ENCODE measurements at places on chromosomes 1 and 21.
A peak's percentile ranks its signal among the peaks of the same experiment; 100 is the strongest.

DNA sequence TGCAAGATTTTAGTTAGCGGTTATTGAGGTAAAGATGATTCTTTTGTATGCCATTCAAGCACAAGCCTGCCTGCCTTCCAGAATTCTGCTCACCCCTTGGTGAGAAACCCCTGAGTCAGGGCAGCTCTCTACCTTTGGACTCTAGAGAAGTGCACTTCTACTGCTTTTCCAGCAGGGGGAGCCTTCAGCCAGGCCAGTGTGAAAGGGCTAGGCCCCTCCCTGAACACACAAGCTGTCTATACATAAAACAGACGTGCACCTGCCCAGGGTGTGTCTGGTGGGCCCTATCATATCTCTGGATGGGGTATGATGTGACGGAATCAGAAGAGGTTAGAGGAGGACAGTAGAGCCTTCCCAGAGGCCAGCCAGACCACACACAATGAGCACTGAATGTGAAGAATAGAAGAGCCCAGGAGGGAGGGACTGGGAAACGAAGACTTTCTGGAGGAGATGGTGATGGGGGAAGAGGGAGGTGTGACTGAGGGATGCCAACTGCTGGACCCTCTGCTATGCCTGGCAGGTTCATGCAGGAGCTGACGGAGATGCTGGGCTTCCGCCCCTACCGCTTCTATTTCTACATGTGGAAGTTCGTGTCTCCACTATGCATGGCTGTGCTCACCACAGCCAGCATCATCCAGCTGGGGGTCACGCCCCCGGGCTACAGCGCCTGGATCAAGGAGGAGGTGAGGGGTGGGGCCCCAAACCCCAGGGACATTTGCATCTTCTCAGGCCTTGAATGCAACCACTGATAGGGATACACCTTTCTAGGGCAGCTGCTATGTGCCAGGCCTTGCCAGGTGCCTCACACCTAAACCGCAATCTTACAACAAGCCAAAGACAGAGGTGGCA is 13.0 kb upstream of the KCNC4 start:
- peak; percentile 43 for DNase-seq

- no peak for DNase-seq
These were observed 179.4 kb upstream of the SGIP1 start for GRCh38 chr1:66354311-66355201.

GRCh38 chr1:228363686-228364067 is 43.0 kb downstream of the TRIM11 start:
- no peak for DNase-seq

- DNase-seq: no peak
These were observed 279.8 kb upstream of the VAMP3 start for GRCh38 chr1:7491109-7491817.

- no peak for DNase-seq
These were observed 8.6 kb downstream of the CSTB start for GRCh38 chr21:43767498-43767983.

DNA sequence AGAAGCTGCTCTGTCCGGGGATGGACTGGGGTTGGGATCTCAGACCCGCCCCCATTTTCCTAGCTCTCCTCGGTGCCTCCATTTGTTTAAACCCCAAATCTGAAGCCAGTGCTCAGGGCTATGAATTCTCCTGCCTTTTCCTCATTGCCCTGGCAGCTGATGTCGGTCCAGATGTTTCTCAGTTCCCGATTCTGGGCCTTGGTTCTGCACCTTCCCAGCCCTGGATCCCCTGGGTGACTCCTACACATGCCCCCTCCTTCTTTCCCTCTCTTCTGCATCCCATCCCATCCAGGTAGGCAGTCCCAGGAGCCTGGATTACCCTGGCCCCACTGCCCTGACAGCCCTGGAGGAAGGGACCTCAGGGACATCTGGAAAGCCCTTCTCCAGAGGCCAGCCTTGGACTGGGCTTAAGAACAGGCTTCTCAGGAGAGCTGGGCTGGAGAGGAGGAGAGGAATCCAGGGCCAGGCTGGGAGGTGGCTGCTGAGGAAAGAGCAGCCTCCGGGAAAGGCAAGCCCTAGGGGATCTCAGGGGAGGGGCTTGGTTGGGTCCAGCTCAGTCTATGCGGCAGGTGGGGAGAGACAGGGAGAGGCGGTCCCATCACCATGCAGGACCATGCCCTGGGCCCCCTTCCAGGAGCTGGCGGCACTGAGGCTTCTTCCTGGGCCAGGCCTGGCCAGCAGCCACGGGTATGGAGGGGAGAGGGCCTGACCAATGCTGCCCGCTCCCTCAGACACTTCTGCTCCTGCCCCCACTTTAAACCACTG is 6.8 kb upstream of the EPS8L3 start:
- no peak for DNase-seq

DNA sequence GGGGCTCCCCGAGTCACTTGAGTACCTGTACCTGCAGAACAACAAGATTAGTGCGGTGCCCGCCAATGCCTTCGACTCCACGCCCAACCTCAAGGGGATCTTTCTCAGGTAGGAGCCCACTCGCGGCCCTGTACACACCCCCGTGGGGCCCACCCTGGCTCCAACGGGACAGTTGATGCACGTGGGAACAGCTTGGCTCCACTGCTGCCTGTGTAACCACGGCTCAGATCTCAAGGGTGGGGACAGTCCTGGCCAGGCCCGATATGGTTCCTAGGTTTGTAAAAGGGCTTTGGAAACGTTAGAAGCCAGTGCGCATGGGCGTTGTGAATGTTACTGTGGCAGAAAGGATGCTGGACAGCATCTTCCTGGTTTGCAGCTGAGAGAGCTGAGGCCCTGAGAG is 18.8 kb downstream of the PODN start:
- DNase-seq: no peak

GRCh38 chr21:19785941-19786340 is 1212.3 kb upstream of the NCAM2 start:
- no peak for DNase-seq

DNA sequence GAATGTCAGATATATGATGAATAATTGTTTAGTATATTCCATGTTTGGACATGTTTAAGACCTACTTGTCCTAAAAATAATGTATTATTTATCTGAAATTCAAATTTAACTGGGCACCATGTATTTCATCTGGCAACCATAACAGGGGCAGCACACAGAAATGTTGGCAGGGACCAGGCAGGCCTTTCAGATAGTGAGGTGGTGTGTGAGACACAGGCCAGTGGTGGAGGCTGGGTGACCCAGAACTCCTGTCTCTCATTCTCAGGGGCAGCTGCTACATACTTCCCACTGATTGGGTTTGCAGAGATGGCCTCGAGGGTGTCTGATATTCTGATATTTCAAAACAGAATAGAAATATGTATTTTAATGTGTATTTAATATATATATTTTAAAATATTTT is 1.3 kb upstream of the FASLG start:
- DNase-seq: no peak

- no peak for DNase-seq
These were observed 33.3 kb downstream of the FOXD2 start for GRCh38 chr1:47471163-47471562.

- no peak for DNase-seq
These were observed 6.7 kb downstream of the KHDRBS1 start for GRCh38 chr1:32020339-32020738.

- no peak for DNase-seq
These were observed 3.9 kb upstream of the ZNF678 start for GRCh38 chr1:227559499-227559898.

GRCh38 chr21:26499495-26499894 is 73.6 kb downstream of the CYYR1 start:
- DNase-seq: no peak

DNA sequence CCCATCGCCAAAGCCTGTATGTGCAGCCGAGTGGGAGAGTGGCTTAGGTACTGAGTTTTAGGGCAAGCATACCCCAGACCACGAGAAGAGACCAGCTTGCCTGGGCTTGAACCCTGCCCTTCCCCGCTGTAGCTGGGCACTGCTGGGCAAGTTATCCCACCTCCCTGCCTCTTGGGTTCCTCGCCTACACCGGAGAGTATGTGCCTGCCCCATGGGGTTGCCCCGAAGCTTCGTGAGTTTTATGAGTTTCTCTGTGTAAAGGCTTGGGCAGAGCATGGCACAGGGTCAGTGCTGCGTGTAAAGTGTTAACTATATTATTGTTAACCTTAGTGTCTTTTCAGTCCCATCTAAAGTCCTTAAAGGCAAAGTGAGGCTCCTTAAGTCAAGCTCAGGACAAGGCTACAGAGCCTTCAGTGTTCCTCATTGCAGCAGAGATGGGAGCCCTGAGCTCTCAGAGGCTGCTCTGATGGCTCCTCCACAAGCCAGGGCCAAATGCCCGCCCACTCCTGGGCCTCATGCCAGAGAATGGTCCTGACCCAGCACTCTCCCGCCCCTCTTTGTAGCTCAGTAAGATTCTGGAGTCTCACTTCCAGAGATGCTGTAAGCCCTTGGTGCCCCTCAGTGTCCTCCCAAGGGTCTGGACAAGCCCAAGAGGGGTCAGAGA is 37.0 kb upstream of the KCNA10 start:
- DNase-seq: no peak

GRCh38 chr1:47031059-47031458 is 7.6 kb downstream of the CYP4X1 start:
- no peak for DNase-seq

- no peak for DNase-seq
These were observed 3.0 kb upstream of the SLC35F3 start for GRCh38 chr1:233901495-233901894.

GRCh38 chr21:35479065-35479448 is 430.0 kb upstream of the RUNX1 start:
- no peak for DNase-seq

- DNase-seq: no peak
These were observed 173.7 kb upstream of the FGGY start for GRCh38 chr1:59123081-59123681.

GRCh38 chr1:151553659-151554058 is 13.6 kb downstream of the TUFT1 start:
- DNase-seq: no peak

DNA sequence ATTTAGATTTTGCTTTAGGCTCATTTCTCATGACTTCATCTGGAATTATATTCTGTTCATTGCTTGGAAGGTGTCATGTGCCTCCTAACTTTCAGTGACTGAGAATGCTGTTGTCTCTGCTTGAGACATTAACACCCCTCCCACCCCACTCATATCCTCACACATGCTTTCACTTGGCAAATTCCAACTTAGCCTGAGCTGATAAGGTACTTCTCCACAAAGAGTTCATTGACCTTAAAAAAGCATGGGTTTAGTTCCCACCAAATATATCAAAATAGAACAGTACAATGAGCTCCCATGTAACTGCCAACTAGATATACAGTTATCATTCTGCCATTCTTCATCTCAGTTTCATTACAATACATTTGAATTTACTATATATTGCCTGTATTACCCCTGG is 576.5 kb upstream of the ADGRL2 start:
- DNase-seq: no peak

GRCh38 chr1:37725851-37726613 is 33.7 kb downstream of the CDCA8 start:
- no peak for DNase-seq

- DNase-seq: peak; percentile 35
These were observed 50.0 kb downstream of the TBCE start for GRCh38 chr1:235417086-235417697.

- DNase-seq: no peak
These were observed 142.3 kb upstream of the SAMSN1 start for GRCh38 chr21:14688412-14688811.

DNA sequence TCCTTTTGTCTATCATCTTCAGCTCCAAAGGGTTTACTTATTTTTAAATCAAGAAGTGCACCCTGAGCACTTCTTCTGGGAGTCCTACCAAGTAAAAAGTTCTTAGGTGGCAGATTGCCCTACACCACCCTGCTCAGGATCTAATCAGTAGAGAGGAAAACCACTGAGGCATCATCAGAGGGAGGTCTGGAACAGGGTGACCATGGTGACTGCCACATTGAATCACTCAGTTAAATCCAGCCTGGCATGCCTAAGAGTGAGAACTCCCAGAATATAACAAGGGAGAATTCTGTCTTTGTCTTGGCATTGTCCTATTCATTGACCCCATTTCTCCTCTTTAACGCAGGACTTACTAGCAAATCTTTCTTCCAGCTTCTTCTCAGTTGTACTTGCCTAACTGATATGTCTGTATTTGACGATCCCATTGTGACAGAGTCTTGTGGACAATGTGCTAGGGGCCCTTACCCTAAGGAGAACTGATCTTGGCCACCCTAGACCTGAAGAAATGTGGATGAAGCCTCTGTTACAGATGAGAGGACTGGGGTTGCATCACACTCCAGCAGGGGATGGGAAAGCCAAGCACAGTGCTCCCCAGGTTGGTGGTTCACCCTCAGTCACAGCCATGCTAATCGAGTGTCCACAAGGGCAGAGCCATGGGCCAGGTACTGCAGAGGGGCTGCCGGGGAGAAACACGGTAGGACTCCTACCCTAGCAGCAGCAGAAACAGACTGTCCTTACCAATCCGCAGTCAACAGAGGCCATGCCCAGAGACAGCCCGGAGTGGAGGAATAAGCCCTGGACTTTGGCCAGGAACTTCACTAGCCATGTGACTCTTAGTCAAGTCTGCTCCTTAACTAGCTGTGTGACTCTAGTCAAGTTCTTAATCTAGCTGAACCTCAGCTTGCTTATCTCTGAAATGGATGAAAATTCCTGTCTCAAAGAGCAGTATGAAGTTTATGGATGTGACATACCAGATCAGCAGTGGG is 15.4 kb downstream of the PKP1 start:
- DNase-seq: no peak

- DNase-seq: no peak
These were observed 61.0 kb downstream of the SYT14 start for GRCh38 chr1:209999005-209999404.

- peak; percentile 82 for DNase-seq
These were observed at the start of gene RPS27 for GRCh38 chr1:153990468-153991150. Gene RPS27 (plus strand): TSS chr1:153990762. CDS start chr1:153990797, 35 bp downstream.

DNA sequence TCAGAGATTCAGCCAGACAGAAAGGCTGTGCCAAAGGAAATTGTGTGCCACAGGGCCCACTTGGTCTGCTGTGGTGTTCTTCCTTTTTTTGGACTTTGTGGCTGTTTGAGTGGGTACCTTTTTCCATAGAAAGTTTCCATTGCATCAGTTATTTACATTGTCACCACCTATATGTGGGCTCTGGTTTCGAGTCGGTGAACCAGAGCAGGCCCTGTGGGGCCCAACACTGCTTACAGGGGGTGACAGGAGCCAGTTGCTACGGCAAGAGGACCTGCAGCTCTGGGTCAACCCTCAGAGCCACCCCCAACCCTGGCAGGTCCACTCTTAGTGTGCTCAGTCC is 157.0 kb upstream of the EDN2 start:
- no peak for DNase-seq

- no peak for DNase-seq
These were observed 34.4 kb upstream of the CRNN start for GRCh38 chr1:152448496-152448895.

GRCh38 chr1:7705048-7705907 is 65.8 kb upstream of the VAMP3 start:
- peak; percentile 17 for DNase-seq

- DNase-seq: no peak
These were observed 17.8 kb upstream of the SLAMF1 start for GRCh38 chr1:160664573-160665051.

DNA sequence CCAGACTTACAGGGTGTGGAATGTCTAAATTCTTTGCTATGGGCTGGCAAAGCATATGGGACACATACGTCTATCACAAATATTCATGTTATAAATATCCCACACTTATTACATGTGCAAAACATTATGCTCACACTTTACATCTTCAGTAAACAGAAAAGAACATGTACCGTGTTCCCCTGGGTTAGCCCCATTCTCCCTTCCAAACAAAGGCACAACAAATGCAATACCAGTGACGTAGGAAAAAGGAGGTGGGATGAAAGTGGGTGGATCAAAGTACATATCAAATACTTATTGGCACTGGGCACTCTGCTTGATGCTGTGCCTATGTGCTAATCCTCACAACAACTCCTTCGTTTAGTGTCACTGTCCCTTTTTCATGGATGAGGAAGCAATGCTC is 170.8 kb downstream of the ZSCAN20 start:
- no peak for DNase-seq

- DNase-seq: no peak
These were observed 15.8 kb upstream of the TTC22 start for GRCh38 chr1:54816951-54817350.
